ENCODE measurements at places on chromosomes 12 and 14. TPM values are rescaled to one million over a fixed set of nuclear protein-coding genes. Genes with fewer than 3 reads are reported as not detected.

The DTX1 gene
- 26.9 TPM for total RNA-seq

The RNASE4 gene
- 53.4 TPM for total RNA-seq

The TSPAN19 gene
- 2.4 TPM for total RNA-seq

The SMCO3 gene
- 0.39 TPM for total RNA-seq

The SMIM10L1 gene
- 11.0 TPM for total RNA-seq

The SELPLG gene
- 2.7 TPM for total RNA-seq

The SLC7A8 gene
- total RNA-seq: 94.2 TPM

The SIX6 gene
- 0.31 TPM for total RNA-seq

The TAS2R43 gene
- 0.87 TPM for total RNA-seq

The PYGL gene
- 14.3 TPM for total RNA-seq

The ITGA7 gene
- total RNA-seq: 30.6 TPM

The LMO3 gene
- total RNA-seq: 1.8 TPM
